ENCODE measurements at places on chromosomes 13 and 19.

GRCh38 chr13:74751739-74752138 is 617.5 kb upstream of the KLF12 start:
- DNase-seq: no peak

GRCh38 chr13:28476919-28477708 is 17.8 kb downstream of the FLT1 start:
- no peak for DNase-seq

GRCh38 chr13:107865643-107866031 is 349.7 kb downstream of the LIG4 start:
- no peak for DNase-seq

DNA sequence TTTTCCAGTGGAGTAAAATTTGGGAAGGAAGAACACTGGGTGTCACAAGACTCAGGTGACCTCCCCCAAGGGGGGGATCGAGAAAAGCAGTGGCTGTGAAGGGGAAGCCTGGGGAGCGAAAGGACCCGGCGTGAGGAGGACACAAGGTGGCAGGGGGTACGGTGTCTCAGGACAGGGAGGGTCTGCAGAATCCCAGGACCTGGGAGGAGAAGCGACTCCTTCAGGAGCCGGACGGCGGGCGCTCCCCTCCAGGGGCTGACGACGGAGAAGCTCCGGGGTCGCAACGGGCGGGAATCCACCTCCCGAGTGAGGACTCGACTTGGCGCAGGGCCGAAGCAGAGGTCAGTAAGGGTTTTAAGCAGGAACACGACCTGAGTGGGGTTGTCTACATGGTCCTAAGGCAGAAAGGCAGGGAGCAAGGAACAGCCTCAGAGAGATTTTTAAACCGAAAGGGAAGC is 529 bp downstream of the ZNF836 start:
- no peak for DNase-seq

DNA sequence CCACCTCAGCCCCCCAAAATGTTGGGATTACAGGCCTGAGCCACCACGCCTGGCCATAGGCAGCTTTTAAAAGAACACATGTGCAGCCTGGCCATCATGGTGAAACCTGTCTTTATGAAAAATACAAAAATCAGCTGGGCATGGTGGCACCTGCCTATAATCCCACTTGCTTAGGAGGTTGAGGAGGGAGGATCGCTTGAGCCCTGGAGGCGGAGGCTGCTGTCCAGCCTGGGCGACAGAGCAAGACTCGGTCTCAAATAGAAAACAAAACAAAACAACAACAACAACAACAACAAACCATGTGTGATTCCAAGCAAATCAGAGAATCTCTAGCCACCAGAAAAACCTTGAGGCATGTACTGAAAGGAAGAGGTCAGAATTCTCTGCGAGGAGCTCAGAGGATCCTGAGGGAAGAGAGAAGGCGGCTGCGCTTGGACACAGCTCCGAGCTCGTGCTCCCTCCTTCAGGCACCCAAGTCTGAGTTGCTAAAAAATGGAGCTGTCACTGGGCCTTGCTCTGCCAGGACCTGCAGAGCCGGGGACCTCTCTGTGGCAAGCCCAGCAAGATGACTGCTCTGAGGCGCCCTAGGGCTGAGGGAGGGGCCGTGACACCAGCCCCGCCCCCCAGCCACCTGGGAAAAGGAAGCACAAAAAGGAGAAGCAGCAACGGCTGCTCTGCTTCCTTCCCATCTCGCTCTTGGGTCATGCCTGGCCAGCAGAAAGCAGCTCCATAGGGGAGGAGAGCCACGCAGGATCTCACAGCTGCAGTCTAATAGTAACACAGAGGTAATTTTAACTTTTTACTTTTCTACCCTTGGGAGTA is at the start of gene ARL11:
TSS of gene ARL11 (plus strand) at position 677 of the 822 bp plus-strand sequence. CDS start 1,941 bp downstream, outside the sequence.
- no peak for DNase-seq

- peak; percentile 51 for DNase-seq
These were observed 7.5 kb upstream of the ARHGEF18 start for GRCh38 chr19:7340959-7341837.

GRCh38 chr13:33235078-33235477 is 50.5 kb downstream of the STARD13 start:
- no peak for DNase-seq

DNA sequence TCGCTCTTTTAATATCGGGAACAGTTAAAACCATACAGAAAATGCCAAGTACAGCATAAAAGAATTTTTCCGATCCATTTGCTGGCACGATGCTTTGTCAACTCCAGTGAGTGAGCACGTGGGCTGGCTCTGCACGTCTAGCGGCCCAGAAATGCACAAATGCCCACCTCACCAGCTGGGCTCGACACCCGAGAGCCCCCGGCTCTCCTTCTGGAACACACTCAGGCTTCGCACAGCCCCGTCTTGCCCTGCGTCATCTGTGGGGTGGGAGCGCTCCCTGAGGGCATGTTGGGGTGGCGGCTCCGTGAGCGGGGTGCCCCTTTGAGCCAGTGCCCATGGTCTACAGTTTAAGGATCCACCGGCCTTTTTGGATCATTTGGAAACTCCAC is 24.5 kb downstream of the ATP4B start:
- DNase-seq: no peak

GRCh38 chr13:44236801-44237207 is 136.8 kb upstream of the SERP2 start:
- DNase-seq: no peak

DNA sequence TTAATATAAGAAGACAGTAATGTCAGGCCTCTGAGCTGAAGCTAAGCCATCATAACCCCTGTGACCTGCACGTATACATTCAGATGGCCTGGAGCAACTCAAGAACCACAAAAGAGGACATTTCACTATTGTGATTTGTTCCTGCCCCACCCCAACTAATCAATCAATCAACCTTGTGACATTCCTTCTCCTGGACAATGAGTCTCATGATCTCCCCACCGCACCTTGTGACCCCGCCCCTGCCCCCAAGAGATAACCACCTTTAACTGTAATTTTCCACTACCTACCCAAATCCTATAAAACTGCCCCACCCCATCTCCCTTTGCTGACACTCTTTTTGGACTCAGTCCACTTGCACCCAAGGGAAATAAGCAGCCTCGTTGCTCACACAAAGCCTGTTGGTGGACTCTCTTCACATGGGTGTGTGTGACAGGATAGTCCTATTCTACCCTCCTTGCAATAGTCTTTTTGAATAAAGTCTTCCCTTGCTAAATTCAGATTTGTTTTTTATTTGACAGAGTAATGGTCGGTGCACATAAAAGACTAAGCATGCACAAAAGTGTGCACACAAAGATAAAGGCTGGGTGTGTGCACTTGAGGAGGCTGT is 14.0 kb downstream of the CD70 start:
- no peak for DNase-seq

- DNase-seq: no peak
These were observed 2.3 kb upstream of the MAP2K7 start for GRCh38 chr19:7901337-7901736.

- DNase-seq: no peak
These were observed 19.5 kb downstream of the PLEKHJ1 start for GRCh38 chr19:2216361-2217225.

DNA sequence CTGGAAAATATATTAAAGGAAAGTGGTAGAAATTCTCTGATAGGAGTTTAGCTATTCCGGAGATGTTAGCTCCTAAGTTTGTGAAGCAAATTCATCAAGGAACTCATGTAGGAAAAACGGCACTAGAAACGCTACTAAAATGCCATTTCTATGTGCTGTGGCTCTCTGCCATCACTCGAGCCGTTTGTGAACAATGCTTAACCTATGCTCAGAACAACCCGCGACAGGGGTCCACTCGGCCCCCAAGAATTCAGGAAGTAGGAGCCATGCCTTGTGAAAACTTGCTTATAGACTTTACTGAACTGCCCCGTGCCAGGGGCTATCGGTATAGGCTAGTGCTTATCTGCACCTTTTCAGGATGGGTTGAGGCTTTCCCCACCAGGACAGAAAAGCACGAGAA is 14.2 kb upstream of the SLC15A1 start:
- DNase-seq: no peak

GRCh38 chr13:90270226-90270625 is 1077.3 kb upstream of the MIR17HG start:
- DNase-seq: no peak

- DNase-seq: no peak
These were observed 6.9 kb downstream of the IL4I1 start for GRCh38 chr19:49889687-49890348.

DNA sequence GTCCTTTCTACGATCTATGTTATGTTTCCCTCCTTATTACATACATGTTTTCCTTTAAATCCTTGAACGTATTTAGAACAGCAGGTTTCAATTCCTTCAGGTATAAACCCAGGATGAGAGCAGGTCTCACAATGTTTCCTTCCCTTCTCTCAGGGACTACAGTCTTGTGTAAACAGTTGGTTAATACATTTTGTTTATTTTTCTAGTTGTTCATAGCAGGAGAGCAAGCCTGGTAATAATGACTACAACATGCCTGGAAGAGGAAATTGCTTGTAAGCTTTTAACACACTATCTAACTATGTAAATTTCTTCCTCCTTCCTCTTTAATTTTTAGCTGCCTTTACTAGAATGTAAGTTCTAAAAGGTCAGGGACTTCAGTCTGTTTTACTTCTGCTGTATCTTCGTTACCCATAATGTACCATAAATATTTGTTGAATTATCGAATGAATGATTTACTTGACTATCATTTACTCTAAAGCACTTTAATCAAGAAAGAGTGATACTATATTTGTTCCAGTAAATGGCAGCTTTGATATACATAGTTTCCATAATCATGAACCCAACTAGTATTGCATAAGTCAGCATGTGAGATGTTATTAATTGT is 28.9 kb upstream of the TNFRSF19 start:
- no peak for DNase-seq

GRCh38 chr13:40163066-40164000 is 503.1 kb downstream of the FOXO1 start:
- no peak for DNase-seq

- no peak for DNase-seq
These were observed 8.9 kb downstream of the CIC start for GRCh38 chr19:42277821-42278451.

DNA sequence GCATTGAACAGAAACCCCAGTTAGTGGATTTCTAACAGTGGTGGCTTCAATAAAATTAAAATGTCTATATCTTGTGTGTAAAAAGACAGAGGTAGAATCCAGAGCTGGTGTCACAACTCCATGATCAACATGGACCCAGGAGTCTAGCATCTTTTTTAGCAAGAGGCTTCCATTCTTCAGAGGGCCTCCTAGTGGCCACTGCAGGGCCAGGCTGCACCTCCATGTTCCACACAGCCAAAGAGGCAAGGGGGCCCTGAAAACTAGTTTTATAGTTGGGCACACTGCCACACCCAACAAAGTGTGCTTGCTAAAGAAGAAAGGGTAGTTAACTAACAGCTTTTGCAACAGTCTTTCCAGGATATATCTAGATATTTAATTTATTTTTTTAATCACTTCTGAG is 12.9 kb downstream of the N4BP2L1 start:
- peak; percentile 32 for DNase-seq

DNA sequence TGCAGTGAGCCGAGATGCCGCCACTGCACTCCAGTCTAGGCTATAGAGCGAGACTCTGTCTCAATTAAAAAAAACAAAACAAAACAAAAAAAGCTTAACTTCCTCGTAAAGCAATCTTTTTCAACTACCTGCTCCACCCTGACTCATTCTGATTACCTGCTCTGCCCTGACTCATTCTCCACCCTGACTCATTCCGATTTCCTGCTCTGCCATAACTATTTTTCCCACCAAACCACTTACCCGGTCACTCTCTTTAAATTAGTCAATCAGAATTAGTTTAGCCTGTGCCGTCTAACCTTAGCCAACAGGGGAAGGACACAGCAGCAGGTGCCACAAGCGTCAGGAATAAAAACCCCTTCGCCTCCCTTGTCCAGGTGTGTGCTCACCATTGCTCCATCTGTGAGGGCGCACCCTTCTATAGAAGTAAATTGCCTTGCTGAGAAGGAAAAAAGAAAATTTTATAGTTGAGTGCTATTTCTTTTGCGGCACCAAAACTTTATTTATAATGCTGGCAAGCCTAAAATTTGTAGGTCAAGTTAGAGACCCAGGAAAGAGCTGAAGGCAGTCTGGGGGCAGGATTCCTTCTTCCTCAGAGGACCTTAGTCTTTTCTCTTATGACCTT is 1.7 kb upstream of the IFT88 start:
- no peak for DNase-seq

DNA sequence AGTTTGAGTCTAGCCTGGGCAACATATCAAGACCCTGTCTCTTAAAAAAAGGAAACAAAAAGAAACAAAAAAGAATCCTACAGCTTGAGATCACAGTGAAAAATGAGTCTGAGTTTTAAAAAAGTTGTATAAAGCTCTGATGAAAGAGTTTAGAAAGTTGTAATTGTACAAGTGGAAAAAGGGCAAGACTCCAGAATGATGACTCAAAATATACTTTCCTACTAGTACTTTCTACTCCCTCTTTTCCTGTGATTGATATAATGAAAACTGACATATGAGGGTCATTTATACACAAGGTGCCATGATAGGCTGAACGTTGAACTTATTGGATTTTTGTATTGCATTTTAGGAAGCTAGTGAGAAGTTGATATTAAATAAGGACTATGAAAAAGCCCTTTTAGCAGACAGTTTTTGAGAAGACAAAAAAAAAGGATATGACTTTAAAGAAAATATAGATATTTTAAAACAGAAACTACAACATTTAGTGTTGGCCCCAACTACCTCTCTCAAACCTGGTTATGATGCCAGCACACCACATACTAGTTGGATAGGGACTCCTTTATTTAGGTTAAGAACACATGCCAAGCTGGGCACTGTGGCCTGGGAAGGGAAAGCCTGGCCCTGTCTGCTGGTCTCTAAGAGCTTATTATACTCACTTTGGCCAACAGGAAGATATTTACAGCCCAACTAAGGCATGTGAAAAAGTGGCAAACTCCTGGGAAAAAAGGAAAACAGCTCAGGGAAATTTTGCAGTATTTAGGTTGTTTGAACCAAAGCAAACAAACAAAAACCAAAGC is 116.6 kb downstream of the KL start:
- no peak for DNase-seq

DNA sequence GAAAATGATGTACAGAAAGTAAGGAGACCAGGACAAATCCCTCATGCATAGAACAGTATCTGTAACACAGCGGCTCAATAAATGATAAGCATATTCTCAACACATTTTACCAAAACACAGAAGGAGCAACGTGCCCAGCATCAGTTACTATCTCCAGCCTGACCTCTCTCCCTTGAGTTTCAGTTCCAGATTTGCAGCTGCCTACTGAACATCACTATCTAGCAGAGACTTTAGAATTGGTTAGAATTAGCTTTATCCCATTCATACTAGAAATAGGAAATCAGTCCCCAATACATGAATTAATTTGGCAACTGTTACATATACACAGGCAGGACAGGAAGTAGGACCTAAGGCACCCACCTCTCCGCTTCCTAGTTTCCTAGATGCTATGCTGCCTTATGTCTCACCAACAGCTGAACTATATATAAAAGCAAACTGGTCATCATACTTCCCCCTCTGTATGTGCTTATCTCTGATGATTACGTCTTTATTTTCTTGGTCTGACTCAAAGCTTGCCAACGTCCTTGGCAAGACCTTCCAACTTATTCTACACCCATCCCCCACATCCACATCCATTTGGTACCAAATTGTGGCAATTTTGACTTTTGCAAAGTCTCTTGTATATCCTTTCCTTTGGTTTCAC is 61.1 kb downstream of the SACS start:
- DNase-seq: no peak

GRCh38 chr13:71979616-71980015 is 112.6 kb upstream of the DACH1 start:
- DNase-seq: peak; percentile 6

- DNase-seq: no peak
These were observed 114.4 kb downstream of the TNFRSF19 start for GRCh38 chr13:23684647-23685046.
